Stimulated activated CD8-positive, alpha-beta memory T cell treated with anti-CD3 and anti-CD28 coated beads, Interleukin-15, amount 100 ng/mL, for 1 hour (primary cell): ENCODE measurements at places on chromosomes 12 and 14.

- DNase-seq = no peak
These were observed 179.2 kb downstream of the AKAP6 start for GRCh38 chr14:32508281-32508680.

DNA sequence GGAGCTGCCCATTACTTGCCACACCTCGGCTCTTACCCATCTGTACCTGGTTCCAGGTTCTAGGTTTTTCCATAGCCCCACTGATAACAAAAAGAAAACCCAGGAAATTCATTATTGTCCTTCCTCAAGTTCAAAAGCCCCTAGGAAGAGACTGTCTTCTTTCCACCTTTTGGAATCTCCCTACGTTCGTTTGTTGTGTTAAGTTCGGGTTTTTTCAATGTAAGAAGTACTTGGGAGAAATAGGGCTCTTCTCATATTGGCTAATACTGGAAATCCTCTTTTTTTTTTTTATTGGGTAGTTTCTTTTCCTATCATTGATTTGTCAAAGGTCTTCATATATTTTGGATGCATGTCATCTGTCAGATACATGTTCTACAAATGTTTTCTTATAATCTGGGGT is 17.3 kb downstream of the SLC15A5 start:
- DNase-seq = no peak

DNA sequence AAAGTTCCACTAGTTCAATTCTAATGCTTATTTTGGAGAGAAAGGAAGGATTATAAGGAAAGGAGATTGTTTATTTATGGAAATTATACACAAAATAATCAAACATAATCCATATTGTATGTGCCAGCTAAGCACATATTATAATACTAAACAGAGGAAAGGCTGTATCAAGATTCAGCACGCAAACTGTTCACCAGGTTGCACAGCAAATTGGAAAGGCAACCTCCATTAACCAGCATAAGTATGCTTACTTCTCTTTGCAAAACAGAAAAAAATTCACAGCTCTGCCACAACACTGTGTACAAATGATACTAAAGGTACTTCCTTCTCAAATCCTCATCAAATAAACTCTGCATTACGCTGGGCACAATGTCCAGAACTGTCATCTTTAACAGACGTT is 146.3 kb downstream of the MED13L start:
- no peak for DNase-seq

DNA sequence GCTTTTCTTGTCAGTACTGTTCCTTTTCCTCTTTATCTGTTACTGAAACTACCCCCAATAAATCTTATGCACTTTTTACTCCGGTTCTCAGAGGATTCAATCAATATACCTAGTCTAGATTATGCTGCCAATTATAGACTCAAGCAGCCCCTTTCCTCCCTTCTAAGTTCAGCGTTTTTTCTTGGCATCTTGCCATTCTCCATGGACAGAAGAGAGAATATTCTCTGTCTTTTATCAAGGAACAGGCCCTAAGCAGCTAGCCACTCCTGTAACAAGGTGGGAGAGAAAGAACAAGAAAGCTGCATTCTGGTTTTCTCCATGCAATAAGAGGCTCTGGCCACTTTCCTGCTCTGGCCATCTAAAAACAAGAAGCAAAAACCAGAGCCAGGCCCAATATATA is 263.0 kb upstream of the ALG10 start:
- DNase-seq = no peak

DNA sequence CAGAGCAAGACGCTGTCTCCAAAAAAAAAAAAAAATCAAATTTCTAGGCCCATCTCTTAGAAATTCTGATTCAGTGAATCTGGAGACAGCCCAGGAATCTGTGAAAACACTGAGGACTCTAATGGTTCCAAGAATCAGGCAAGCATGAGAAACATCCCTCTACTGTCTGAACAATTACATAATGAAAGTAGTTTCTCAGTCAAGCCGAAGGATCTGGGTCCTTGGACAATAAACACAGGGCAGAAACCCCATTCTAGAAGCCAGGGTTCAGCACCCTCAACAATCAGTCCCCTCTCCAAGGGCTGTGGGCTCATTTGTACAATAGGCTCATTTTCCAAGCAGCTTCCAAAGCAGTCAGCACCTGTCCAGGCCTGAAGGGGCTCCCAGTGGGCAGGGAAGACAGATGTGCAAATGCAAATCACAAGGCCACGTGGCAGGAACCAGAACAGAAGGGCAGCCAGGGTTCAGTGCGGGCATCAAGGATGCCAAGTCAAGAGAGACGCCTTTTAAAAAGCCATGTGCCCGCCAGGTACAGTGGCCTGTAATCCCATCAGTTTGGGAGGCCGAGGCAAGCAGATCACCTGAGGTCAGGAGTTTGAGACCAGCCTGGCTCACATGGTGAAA is 96.1 kb downstream of the KSR2 start:
- DNase-seq = no peak
